ENCODE measurements at places on chromosomes 2 and 18.

- no peak for DNase-seq
These were observed 98.4 kb upstream of the MYCN start for GRCh38 chr2:15841776-15842560.

- no peak for DNase-seq
These were observed 34.7 kb downstream of the ST3GAL5 start for GRCh38 chr2:85854166-85854509.

GRCh38 chr2:146458585-146458984, 1386.2 kb upstream of the ACVR2A start:
- DNase-seq: no peak

GRCh38 chr2:156505696-156506095, 69.5 kb downstream of the GPD2 start:
- DNase-seq: no peak

DNA sequence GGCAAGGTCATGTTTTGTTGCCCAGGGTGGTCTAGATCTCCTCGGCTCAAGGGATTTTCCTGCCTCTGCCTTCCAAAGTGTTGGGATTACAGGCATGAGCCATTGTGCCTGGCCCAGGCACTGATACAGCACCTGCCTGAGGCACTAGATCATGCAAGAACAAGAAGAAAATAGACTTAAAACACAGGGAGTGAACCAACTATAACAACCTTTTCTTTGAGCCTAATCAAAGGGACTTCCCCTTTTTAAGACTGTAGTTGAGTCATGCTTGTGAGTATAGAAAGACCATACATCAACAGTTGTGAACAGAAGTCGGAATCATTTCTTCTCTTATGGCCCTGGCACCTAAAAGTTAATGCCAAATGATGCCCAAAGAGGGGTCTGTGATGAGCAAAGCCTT, 47.9 kb upstream of the MAPRE2 start:
- DNase-seq: no peak

- DNase-seq: no peak
These were observed 227.6 kb downstream of the SUCLG1 start for GRCh38 chr2:84231478-84231877.

- no peak for DNase-seq
These were observed 128.7 kb downstream of the CAPN13 start for GRCh38 chr2:30678410-30679137.

DNA sequence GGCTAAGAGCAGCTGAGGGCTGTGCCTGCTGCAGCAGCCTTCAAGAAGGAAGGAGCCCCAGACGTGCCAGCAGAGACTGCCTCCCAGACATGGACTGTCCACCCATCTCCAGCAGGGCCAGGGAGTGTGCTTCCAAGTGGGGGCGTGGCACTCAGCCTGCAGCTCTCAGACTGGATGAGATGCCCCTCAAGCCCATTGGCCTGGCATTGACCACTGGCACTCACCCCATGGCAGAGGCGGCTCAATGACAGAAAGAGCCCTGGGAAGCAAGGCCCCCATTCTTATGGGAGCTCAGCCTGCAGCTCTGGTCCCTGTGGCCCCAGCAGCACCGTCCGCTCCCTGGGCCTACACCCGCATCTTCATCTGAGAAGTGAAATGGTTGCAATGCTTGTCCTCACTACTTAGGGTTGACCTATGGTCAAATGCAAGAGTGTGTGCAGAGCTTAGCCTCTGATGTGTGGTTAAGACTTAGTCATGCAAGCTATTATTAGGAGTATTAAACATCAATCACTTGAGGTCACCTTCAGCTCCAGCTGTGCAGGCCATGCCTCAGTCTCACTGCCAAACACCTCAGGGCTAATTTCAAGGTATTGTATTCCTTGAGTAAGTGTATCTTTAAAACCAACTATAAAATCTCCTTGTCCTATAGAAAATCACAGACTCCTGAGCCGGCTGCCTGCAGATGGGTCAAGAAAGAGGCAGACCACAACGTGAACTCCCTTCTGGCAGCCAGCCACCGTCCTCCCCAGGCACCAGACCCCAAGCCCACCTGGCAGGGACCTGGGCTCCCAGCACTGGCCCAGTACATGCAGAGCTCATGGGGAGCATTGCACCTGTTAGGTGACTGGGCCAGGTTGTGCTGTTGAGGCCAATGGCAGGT, 194.8 kb downstream of the NDUFA10 start:
- no peak for DNase-seq

DNA sequence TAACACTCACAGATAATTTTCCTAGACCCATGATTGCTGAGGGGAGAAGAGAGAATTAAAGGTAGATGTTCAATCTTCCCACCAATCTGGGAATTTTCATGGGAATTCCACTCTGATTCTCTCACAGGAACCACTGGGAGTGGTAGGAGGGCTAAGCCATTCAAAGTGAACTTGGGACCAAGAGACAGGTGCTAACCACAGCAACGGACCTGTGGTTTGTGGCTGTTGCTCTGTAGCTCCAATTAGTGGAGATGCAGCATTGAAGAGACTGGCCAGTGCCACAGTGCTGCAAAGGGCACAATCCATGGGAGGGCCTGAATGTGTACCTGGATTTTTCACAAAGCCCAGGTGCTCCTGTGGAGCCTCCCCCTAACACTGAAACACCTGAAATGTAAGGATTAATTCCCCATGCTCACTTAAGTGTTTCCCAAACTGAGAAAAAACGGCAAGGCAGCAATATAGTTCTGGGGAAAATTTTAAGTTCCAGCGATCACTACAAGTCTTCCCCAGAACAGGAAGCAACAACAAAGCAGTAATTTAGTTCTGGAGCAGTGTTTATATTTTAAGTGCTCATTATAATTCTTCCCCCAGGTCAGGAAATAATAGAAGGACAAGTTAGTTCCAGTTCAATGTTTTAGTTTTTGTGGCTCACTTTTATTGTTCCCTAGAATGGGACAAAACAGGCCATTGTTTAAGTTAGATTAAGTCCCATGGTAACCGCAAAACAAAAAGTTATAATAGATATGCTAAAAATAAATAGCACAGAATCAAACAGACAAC, 1045.8 kb downstream of the CNTNAP5 start:
- DNase-seq: no peak

DNA sequence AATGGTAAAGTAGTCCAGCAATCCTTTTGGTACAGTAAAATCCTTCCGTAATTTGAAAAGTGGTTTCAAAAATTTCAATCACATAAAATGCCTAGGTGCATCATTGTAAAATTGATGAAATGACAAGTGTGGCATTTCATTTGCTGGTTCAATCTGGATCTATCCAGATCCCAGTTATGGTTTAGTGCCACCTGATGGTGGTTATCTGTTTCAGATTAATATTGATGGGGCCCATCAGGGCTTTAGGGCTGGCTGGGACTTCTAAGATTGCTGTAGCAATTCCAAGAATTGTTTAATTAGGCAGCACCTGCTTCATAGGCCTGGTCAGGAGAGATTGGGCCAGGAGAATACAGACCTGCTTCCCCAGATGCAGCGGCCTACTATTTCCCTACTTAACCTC, 55.5 kb upstream of the PIK3C3 start:
- DNase-seq: no peak

DNA sequence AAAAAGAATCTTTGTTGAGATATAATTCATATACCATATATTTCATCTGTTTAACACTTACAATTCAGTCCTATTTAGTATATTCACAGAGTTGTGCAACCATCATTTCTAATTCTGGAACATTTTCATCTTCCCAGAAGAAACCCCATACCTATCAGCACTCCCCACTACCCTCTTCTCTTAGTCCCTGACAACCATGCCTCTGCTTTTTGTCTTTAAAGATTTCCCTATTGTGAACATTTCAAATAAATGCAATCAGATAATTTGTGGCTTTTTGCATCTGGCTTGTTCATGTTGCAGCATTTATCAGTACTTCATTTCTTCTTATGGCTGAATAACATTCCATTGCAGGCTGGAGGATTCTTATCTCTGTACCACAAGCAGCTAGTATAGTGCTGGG, 305.9 kb upstream of the MEX3C start:
- no peak for DNase-seq

GRCh38 chr2:127607399-127607908, 38.5 kb upstream of the GPR17 start:
- DNase-seq: no peak

- DNase-seq: no peak
These were observed 124.2 kb downstream of the NEDD4L start for GRCh38 chr18:58168221-58168620.

GRCh38 chr2:63663013-63663864, 74.5 kb downstream of the MDH1 start:
- DNase-seq: no peak

GRCh38 chr18:50401888-50402287, 27.0 kb downstream of the SKA1 start:
- peak; percentile 18 for DNase-seq

GRCh38 chr2:27025861-27026851, 6.6 kb upstream of the TMEM214 start:
- DNase-seq: no peak
